ENCODE measurements at places on chromosomes 13 and 19. TPM values are rescaled to one million over a fixed set of nuclear protein-coding genes. Genes with fewer than 3 reads are reported as not detected.

The ANKRD24 gene
- total RNA-seq: under 0.01 TPM

The ZNF835 gene
- total RNA-seq: not detected

The TEX26 gene
- under 0.01 TPM for total RNA-seq

The CD79A gene
- total RNA-seq: not detected

The ZNF45 gene
- 25.5 TPM for total RNA-seq

The LRRC8E gene
- total RNA-seq: 7.4 TPM

The TEX30 gene
- total RNA-seq: 14.2 TPM

The DLEU7 gene
- total RNA-seq: not detected

The ZNF729 gene
- total RNA-seq: not detected

The LAIR2 gene
- total RNA-seq: not detected

The CRB3 gene
- total RNA-seq: 0.43 TPM
